Mesenteric fat pad (tissue), 1 donor: ENCODE measurements at places on chromosomes 5 and 9. TPM values are rescaled to one million over a fixed set of nuclear protein-coding genes. Genes with fewer than 3 reads are reported as not detected.

- no peak for DNase-seq
Observed at GRCh38 chr9:93843396-93843795, 111.8 kb downstream of the BARX1 start.

The CNTRL gene
- 12.7 TPM for total RNA-seq

GRCh38 chr5:56496581-56497063 is 263.5 kb upstream of the ANKRD55 start:
- no peak for DNase-seq

DNA sequence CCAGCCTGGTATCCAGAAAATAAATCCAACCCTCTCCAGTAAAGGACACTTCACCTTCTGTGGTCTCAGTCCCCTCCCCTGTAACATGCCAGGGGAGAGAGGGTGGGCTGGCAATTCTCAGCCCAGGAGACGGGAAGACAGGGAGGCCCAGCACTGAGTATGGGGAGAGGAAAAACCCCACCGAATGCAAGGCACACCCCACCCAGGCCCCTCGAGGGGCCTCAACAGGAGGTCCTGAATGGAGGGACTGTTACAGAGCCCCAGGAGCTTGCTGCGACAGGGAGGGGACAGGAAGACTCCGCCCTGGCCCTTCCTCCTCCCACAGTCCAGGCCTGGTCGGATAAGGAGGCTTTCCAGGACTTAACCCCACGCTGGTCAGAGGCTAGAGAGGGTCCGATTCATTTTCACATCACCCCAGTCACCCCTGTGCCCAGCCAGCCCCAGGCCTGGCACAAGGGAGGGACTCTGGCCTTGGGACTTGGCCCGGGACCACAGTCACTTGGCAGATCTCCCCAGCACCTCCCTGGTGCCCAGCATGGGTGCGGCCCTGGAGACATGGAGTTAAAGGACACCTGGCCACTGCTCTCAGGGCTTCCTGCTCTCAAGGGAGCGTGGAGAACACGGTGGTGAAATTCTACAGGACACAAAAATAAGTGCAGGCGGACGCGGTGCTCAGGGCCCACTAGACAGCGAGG is 44.9 kb upstream of the STXBP1 start:
- DNase-seq = no peak

DNA sequence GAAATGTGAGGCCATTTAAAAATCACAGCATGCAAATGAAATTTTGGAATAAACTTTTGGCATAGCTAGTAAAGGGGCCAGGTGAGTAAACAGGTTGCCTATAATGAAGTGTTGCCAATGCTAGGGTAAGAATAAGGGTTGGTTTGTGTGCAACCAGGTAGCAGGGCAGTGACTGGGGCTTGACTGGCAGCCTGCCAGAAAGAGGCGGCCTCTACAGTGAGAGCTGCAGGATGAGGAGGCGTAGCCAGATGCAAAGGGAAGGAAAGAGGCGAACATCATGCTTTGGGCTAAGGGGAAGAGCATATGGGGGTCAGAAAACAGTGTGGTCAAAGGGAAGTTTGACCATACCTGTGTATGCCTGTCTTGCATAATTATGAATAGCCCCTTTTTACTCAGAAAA is 70.6 kb downstream of the MAST4 start:
- DNase-seq = no peak

DNA sequence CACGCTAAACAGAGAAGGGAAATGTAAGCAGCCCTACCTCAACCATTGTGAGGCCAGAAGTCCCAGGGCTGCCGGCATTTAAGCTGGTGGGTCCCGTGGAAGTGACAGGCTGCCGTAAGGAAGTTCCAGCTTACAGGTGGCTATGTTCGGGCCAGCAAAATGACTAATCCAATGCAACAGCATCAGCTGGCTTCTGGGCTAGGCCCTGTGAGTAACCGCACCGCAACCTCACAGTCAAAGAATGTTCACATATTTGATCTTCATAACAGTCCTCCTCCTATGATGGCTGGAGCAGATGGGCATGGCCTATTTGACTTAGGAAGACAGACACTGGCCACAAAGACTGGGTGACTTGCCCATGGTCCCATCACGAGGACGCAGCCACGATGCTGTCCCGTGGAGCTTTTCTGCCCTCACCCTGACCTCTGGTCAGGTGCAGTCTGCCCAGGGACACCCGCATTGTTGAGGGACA is 88.2 kb downstream of the LIFR start:
- DNase-seq = no peak

DNA sequence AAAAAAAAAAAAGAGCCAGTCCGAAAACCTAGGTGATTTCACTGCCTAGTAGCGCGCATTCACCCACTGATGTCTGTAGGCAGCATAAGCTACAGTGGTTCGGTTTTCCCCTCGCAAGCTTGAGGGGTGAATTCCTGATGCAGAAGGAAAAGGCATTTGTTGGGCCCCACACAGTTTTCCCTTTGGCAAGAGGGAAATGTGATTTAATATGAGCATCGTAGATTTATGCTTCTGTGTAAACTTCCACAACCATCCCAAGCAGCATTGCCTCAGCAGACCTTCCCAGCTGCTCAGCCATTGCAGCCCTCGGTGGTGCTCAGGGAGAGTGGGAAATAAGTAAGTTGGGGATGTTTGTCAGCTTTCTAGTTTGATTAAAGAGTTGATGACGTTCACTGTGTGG is 231.5 kb upstream of the PPP1R2B start:
- no peak for DNase-seq

GRCh38 chr9:100066539-100066938 is 32.3 kb downstream of the ERP44 start:
- no peak for DNase-seq

The TAL2 gene
- not detected for total RNA-seq

DNA sequence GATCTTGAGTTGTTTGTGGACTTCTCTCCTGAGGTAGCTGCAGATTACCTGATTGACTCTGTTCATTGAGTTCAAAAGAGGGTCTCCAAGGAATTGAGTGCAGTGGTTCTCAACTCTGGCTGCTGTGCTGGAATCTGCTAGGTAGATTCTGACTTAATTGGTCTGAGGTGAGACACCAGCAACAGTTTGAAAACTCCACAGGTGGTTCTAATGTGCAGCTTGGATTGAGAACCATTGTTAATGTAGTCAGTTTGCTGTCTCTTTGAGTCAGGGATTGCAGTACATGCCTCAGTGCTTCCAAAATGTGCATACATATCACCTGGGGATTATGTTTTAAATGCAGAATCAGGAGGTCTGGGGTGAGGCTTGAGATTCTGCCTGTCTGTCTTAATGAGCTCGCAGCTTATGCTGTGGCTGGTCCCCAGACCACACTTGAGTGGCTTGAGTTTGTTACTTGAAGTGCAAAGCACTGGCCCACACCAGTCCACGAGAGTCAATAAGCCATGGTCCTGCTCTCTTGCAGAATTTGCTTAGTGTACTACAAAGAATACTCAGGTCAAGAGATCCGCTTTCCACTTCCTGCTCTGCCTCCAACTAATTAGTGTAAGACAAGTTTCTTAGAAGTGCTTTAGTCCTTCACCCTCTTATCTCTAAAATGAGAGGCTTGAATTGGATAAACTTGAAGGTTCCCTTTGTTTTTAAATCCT is 82.3 kb downstream of the ATG10 start:
- no peak for DNase-seq

The FST gene
- 2.9 TPM for total RNA-seq

- DNase-seq = no peak
Observed at GRCh38 chr9:14273696-14274121, 40.2 kb downstream of the NFIB start.

GRCh38 chr5:124263680-124264491 is 482.6 kb downstream of the ZNF608 start:
- no peak for DNase-seq

The LMAN2 gene
- 90.9 TPM for total RNA-seq

DNA sequence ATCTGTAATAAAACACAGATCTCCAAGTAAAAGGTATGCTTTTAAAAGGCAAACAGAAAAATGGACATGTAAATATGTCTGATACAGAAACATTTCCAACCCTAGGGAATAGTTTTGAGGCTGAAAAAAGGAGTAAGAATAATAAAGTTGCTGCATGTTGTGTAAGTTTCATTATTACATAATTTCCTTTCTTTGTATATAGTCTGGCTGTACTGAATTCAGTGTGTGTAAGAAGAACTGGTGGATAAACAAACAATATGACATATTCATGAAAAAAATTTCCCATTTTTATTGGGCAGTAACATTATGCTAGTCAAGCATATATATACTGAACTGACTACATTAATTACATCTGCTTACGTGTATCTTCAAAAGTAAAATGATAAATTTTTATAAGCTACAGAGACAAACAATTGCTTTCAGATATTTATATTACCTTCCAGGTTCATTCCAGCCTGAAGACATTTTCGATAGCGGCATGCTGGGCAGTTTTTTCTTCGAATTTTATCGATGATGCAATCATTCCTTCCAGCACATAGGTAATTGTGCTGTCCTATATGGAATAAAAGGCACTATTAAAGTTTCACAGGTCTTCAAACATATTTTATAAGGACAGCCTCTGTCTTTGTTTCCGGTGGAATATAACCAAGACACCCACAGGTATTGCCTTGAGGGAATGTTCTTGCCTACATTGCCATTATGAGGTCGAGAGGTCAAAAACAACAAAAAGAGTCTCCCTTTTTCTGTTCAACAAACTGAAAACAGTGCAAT is 93.6 kb downstream of the NR3C1 start:
- no peak for DNase-seq

The ANKRA2 gene
- total RNA-seq = 8.7 TPM

GRCh38 chr9:114155263-114155994 is at the start of gene COL27A1:
TSS of gene COL27A1 (plus strand) at chr9:114155537. CDS start at chr9:114155951, 414 bp downstream.
- DNase-seq = no peak

The SPINK6 gene
- total RNA-seq = not detected

The DIRAS2 gene
- not detected for total RNA-seq

The SPINK13 gene
- not detected for total RNA-seq

DNA sequence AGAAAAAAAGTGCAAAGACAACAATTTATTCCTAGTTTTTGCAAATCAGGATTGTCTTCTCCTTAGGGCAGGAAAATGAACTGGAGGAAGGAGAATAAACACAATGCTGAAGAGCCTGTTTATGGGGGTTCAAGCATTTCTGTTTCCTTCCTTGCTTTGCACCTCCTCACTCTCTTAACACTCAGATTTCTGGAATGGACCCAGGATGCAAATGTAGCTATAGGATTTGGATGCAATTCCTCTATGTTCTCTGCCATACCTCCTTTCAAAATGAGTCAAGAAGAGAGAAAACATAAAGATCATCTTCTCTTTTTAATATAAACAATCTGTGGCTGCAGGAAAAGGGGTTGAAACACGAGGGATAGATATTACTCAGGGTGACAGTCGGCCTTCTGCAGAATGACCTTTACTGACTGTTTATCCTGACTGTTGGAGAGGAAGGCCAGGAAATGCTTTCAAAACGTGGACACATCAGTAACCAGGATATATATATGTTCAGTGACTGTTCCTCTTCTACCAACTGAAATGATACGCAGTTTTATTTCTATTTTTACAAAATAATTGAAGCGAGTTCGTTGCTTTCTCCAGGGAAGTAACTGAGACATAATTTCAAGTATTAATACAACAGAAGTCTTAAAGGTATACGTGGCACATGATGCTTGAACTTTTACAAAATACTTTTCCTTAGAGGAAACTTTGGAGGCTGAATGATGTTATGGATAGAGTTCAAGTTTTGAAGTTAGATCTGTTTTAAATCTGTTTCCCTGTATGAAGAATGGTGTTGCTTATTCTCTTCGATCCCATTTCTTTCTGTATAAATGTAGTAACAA is 44.4 kb downstream of the ACTBL2 start:
- DNase-seq = no peak

- DNase-seq = no peak
Observed at GRCh38 chr5:113123618-113124017, 147.0 kb downstream of the DCP2 start.

DNA sequence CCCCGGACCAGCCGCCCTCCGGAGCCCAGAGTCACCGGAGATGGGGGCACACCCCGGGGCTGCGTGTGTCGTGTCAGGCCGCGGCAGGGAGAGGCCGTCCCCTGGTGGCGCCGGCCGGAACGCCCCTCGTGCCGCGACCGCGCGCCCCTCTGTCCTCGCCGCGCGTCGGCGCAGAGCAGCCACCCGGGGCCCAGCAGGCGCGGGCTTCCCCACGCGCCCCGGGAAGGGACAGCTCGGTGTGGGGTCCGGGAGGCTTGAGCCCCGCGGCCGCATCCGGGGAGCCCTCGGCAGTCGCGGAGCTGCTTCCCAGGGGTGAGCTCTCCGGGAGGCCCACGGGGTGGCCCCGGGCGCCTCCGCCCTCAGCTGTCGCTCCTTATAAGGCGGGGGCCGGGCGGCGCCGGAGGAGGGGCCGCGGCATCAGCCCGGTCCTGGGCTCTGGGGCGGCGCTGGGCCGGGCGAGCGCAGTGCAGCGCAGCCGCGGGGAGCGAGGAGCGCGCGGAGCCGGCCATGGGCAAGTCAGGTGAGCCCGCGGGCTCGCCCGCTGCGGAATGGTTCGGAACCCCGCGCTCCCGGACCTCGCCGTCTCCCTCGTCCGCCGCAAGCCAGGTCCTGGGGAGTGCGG is at the start of gene GLIPR2:
Gene GLIPR2 (plus strand): TSS at position 462 of the 622 bp plus-strand sequence. CDS start 46 bp downstream, at position 508.
- peak; percentile 94 for DNase-seq

DNA sequence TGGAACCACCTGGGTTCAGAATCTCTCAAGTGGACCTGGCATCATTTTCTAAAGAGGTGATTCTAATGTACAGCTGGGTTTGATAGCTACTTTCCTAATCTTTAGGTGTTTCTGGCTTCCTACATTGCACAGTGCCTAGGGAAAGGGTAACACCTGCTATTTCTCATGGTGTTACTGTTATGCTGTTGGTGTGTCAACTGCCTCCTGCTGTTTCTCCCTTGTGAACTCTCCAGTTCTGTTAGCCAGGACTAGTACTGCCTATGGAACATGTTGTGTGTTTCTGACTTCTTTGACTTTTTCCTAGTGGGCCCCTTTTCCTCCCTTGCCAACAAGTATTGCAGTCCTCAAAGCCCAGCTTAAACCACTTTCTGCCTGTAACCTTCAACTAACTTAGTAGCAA is 5.5 kb downstream of the ARHGEF28 start:
- no peak for DNase-seq

- no peak for DNase-seq
Observed at GRCh38 chr5:166370928-166371690, 1920.3 kb upstream of the WWC1 start.

GRCh38 chr5:5360941-5361520 is 61.4 kb upstream of the ICE1 start:
- DNase-seq = no peak

- DNase-seq = no peak
Observed at GRCh38 chr5:59840200-59840601, 53.3 kb downstream of the PDE4D start.

The CCDC171 gene
- 0.87 TPM for total RNA-seq

GRCh38 chr5:79186021-79186420 is 49.9 kb upstream of the JMY start:
- no peak for DNase-seq

DNA sequence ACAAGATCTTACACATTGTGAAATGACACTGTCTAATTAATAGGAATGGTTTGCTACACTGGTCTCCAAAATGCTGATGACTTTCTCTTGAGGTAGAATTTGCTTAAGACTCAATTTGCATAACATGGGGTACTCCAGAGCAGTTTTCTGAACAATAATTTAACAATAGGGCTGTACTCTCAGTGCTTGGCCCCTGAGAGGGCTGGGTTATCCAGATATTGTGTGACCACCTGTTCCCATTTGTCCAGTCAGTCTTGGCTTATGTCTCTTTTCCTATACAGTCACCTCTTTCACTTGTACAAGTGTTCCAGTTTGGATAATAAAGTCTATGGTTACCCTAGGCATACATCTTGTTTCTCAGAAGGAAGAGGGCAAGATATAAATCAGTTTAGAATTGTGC is 17.9 kb downstream of the ZSWIM6 start:
- no peak for DNase-seq
